Pulmonary artery endothelial cell (primary cell): ENCODE measurements at places on chromosomes 3 and 15.

DNA sequence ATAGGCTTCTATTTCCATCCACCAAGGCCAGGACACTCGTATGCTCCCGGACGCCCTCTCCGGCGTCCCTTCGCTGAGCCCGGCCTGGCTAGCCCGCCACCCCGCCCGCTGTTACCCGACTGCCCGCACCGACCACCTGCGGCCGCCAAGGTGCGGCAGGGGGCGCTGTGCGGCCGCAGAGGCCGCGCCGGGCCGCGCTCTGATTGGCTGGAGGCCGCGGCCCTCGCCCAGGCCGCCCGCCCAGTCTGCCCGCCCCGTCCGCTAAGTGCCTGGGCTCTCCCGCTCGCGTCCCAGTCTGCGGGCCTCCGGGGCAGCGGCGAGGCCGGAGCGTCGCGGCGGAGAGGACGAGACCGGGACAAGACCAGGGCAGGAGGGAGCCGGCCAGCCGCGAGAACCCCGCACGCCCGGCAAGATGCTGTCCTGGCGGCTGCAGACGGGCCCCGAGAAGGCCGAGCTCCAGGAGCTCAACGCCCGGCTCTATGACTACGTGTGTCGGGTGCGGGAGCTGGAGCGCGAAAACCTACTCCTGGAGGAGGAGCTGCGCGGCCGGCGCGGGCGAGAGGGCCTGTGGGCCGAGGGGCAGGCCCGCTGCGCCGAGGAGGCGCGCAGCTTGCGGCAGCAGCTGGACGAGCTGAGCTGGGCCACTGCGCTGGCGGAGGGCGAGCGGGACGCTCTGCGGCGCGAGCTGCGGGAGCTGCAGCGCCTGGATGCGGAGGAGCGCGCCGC lies at the start of gene SYNM:
SYNM (plus strand) TSS at position 293 of the 726 bp plus-strand sequence; CDS start at position 413, 120 bp downstream.
- peak; percentile 43 for DNase-seq

DNA sequence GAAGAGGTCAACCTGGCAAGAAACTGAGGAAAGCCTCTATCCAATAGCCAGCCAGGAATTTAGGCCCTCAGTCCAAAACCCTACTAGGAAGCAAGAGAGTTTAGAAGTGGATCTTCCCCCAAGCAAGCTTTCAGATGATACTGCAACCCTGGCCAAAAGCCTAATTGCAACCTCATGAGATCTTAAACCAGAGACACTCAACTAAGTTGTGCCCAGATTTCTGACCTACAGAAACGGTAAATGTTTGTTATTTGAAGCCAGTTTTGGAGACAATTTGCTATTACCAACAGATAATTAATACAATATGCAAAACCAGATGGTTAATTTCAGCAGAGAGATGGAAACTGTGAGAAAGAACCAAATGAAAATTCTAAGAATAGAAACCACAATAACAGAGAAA lies 21.7 kb upstream of the SUSD5 start:
- no peak for DNase-seq

DNA sequence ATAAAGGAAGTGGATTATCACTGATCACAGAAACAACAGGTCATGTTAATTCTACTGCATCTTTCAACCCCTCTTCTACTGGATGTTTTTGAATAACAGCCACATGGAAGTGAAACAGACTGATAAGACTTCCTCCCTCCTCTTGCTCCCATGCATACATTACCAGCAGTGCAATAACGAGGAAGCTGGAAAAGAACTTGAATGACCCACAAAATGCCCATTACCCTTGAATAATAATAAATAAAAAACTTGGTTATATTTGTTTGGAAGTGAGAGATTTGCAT lies 51.6 kb downstream of the RARB start:
- no peak for DNase-seq

DNA sequence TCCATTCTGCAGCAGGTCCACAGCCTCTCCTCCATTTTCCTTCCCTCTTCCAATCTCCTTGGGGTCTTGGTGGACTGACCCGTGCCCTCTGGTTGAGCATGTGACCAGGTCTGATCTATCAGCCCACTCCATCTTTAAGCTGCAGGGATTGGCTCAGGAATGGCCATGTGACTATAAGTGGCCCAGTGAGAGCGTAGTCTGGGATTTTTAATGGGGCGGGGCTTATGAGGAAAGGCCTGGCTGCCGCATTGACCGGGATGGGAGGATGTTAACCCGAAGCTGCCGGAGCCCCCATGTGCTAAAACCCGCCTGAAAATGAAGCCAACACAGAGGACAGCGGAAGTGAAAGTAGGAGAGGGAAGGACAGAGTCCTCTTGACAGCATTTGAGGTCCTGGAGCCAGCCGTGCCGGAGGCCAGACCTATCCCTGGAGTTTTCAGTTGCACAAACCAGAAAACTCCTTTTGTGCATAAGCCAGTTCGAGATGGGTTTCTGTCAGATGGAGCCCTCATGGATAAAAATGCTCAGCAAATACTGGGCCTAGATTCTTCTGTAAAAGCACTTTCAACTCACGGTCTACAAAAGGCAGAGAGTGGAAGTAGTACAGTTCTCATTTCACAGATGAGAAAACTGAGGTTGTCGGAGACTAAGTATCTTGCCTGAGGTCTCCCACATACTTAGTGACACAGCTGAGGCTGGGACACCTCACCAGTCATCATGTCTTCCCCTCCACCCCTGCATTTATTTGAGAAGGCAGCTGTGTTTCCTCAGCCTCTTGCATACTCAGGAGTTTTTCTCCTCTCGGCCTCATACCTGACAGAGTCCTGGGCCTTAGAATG lies 61.9 kb downstream of the ATP2B2 start:
- no peak for DNase-seq

DNA sequence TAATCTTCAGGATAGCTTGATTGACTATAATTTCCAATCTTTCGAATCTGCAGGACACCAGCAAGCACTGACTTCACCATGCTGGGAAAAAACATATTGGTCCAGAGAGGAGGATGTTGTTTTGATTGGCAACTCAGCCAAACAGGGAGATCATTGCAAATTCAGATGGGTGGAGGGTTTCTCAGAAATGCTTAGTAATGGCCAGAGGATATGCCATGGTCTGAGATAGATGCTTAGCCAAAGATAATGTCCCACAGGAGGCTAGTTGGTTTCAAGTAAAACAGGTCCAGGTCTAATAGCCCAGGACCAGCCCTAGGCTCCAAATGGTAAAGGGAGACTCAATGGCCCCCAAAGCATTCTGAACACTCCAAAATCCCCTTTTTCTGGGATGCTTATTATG lies 46.7 kb upstream of the CCDC80 start:
- DNase-seq, result no peak

DNA sequence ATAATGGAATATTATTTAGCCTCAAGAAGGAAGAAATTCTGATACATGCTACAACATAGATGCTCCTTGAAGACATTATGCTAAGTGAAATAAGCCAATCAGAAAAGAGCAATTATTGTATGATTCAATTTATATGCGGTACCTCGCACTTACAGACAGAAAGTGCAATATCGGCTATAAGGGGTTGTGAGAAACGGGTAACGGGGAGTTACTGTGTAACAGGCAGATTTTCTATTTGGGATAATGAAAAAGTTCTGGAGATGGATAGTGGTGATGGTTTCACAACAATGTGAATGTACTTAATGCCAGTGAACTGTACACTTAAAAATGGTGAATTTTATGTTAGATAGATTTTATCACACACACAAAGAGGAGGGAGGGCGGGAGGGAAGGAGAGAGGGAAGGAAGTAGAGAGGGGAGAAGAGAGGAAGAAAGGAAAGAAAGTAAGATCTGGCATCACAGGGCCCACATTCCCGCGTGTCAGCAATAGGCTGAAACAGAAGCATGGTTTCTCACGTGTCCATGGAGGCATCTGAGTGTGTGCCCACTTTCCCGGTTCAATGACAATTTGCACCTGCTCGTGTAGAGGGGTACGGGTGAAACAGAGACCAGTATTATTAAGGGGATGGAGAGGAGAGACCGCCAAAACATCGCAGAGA lies 700 bp upstream of the BLM start:
- no peak for DNase-seq

DNA sequence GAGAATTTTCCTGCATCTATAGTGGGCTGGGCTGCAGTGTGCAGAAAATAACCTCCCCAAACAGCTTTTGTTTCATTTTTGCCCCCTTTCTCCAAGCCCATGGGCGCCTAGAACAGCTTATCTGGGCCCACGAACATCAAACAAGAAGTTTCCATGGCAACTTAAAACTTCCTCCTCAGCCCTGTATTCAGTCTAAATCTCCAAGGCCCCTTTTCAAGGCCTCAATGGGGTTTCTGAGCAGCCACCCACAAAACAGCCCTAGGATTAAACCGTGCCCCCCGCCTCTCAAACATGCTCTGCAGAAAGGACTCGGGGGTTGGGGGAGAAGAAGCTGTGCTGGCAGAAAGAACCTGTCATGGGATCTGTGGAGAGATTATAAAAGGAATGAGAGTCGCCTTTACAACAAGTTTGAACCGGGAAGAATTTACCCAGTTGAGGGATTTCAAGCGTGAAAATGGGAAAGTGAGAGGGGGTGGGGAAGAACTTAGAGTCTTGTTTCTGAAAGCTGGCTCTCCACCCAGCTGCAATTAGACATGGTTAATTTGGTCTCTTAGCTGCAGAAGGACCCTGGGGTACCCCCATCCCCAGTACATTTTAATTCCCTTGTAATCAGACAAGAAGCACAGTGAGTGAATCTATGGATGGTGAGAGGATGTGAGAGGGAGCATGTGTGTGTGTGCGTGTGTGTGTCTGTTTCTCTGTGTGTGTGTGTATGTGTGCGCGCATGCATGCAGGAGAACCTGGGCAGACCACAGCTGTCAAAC lies 4.3 kb upstream of the FAM107A start:
- no peak for DNase-seq

DNA sequence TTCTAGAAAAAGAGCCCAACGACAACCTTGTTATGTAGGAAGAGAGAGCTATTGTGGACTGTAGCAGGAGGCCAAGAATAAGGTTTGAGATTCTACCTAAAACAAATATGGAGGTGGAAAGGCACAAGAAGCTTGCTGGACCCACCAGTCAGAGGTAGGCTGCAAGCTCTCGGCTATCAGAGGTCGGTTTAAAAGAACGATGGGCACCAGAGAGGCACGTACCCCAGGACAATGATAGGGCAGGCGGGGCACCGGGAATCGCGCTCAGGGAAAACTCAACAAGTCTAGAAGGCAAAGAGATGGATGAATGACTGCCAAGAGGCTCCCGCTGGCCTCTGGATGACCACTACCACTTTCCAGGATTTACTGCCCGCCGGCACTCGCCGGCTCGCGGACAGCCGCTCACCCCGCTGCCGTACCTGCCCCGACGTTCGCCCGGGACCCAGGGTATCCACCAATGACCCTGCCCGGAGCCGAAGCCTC lies 1.1 kb downstream of the HDGFL3 start:
- DNase-seq, result no peak

DNA sequence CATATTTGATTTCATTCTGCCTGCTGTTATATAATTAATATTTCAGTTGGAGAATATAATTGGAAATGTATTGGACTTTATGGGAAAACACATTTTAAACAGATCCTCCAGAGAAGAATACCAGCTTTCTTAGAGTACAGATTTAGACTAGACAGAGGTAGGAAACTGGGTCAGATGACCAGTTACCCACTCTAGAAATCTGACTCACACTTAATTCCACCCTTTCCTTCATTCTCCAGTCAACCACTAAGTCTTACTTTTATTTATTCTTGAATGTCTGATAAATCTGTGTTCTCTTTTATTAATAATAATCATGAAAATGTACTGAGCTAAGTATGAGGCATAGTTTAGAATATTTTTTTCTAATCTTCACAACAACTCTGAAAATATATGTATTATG lies 110.7 kb downstream of the LRRC49 start:
- no peak for DNase-seq

DNA sequence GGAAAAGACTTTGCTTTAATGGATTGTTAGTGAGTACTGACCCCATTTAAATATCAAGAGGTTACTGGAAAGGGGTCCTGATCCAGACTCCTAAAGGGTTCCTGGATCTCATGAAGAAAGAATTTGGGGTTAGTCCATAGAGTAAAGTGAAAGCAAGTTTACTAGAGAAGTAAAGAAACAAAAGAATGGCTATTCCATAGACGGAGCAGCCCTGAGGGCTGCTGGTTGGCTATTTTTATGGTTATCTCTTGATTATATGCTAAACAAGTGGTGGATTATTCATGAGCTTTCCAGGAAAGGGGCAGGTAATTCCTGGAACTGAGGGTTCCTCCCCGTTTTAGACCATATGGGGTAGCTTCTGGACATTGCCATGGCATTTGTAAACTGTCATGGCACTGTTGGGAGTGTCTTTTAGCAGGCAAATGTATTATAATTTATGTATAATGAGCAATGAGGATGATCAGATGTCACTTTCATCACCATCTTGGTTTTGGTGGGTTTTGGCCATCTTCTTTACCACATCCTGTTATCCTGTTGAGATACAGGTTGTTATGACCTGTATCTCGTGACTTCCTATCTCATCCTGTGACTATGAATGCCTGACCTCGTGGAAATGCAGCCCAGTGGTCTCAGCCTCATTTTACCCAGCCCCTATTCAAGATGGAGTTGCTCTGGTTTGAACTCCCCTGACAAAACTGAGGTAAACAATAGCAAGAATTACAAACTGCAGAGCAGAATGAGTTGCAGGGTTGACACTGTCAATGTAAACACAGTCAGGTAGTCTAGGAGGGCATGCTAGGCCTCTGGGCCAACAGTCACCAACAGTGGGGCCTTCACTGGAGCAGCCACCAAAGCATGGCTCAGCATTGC lies 10.3 kb upstream of the GPR160 start:
- DNase-seq, result no peak

GRCh38 chr3:9248522-9249271 lies 749 bp downstream of the SRGAP3 start:
- DNase-seq, result no peak

DNA sequence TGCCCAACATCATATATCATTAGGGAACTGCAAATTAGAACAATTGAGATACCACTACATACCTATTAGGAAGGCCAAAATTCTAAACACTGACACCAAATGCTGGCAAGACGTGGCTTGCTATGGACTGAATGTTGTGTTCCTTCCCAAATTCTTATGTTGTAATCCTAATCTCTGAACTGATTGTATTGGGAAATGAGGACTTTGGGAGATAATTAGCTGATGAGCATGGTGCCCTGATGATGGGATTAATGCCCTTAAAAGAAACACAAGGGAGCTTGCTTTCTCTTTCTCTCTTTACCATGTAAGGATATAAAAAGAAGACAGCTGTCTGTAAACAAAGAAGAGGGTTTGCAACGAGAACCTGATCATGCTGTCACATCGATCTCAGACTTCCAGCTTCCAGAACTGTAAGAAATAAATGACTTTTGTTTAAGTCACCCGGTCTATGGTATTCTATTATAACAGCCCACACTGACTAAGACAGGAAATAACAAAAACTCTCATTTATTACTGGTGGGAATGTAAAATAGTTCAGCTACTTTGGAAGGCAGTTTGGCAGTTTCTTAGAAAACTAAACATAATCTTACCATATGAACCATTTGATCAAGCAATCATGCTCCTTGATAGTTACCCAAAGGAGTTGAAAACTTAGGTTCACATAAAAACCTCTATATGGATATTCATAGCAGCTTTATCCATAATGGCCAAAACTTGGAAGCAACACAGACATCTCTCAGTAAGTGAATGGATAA lies 458.3 kb upstream of the CBLB start:
- no peak for DNase-seq

- no peak for DNase-seq
Measured at GRCh38 chr3:113946831-113947230, 982 bp upstream of the ZDHHC23 start.

GRCh38 chr15:57767481-57767880 lies 61.0 kb downstream of the POLR2M start:
- no peak for DNase-seq
